Fibroblast of the aortic adventitia (primary cell): ENCODE measurements at places on chromosomes 4 and X. TPM values are rescaled to one million over a fixed set of nuclear protein-coding genes. Genes with fewer than 3 reads are reported as not detected.
A peak's percentile ranks its signal among the peaks of the same experiment; 100 is the strongest.

DNA sequence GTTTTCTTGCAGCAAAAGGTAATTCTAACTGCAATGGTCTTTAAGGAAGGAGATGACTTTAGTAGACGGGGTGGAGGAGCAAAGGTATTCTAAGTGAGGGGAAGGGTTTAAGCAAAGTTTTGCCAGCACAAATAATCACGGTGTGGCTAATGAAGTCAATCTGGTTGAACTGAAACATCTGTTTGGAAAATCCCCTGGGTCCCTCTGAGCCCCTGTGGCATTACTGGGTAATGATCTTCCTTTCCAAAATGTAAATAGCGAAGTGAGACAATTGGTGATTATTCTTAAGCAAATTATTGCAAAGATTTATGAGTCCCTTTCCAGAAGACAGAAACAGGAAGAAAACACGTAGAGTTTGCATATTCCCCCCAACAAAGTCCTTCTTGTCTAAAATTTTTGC is 47.2 kb downstream of the FGFBP1 start:
- no peak for DNase-seq

- DNase-seq: no peak
Measured at GRCh38 chrX:66130469-66130868, 33.6 kb upstream of the HEPH start.

GRCh38 chr4:99885063-99885664 is 9.1 kb downstream of the LAMTOR3 start:
- peak; percentile 60 for DNase-seq

DNA sequence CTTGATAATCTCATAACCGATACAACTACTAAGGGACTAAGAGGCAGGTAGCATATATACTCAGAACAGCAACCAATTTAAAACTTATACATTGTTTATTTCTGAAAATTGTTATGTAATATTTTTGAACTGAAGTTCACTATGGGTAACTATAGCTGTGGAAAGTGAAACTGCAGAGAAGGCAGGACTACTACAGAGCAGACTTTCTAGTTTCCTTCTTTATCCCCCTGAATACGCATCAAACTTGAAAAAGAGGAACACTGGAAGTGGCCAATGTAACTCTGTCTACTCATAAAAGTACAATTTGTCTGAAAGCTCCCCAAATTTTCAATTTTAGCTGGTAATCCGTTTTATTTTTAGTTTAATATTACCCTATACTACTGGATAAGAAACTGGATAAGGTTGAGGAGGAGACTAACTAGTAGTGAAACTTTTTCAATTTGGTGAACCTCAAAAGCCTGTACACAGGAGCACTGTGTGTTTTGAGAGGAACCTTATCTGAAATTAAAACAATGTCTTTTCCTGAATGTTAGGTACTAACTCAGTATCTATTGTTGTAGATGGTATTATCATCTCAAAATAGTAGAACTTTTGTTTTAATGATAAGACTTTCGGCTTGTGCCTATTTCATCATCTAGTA is 225.8 kb downstream of the GABRG1 start:
- no peak for DNase-seq

GRCh38 chr4:4789462-4789861 is 70.0 kb upstream of the MSX1 start:
- no peak for DNase-seq

DNA sequence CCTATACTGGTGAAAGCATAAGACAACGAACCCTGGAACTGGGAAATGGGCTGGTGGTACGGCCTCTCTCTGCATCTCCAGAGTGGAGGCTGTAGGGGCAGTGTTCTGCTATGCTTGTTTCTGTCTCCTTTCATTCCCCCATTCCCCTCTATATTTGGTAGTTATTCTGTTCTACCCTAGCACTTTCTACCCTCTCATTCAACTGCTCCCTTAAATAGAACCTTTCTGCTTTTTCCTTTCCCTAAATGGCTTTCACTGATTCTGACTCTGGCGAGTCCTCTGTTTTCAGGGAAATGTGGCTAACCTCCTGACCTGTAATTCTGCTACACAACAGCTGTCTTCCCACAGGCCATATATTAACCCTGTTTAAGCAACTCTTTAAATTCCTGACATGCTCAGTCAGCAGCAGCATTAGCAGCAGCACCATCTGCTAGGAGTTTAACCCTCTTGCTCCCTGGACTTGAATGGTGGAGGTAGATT is 94.2 kb downstream of the CXCL13 start:
- peak; percentile 72 for DNase-seq

- no peak for DNase-seq
Measured at GRCh38 chr4:78862314-78862737, 76.9 kb downstream of the PAQR3 start.

The MAGEB2 gene
- total RNA-seq: not detected in 2 replicates

The TRPC5OS gene
- not detected in 2 replicates for total RNA-seq

- no peak for DNase-seq
Measured at GRCh38 chrX:38192007-38192810, 28.5 kb downstream of the SRPX start.

The GAGE1 gene
- total RNA-seq: not detected in 2 replicates

- DNase-seq: no peak
Measured at GRCh38 chrX:55640854-55641253, 17.7 kb downstream of the FOXR2 start.

DNA sequence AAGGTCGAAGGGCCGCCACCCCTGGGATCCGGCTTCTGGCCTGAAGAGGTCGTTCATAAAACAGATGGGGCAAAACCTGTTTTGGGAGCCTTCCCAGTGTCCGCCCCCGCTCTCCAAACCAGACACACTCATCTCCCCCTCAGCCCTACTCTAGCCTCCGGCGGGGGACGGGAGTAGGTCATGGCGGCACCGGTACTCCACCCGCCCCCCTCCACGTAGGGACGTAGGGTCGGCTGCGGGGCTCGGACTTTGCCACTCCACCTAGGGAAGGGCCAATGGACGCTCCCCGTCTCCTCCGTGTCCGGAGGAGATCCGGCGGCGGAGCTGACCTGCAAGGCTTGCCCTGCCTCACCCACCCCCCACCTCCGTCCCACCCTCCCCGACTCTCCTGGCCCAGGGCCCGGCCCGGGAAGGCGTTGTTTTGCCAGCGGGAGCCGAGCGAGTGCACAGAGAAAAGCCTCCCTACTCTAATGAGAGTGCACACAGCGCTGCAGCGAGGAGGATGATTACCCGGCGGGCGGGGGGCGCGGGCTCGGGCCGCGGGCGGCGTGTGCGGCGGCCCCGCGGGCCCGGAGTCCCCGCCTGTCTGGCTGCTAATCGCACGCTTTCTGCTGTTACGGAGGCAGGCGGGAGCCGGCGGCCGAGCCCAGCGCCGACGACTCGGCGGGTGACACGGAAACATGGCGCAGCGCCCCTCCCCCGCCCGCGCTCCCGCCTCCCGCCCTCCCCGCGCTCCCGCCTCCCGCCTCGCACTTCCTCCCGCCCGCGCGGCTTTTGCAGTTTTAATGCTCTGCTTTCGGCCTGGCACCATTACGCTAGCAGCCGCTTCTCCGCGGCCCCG is 8.3 kb upstream of the BCOR start:
- DNase-seq: no peak
